ENCODE measurements at places on chromosomes 6 and 20.

GRCh38 chr6:36839749-36840431, 646 bp upstream of the CPNE5 start:
- DNase-seq: peak; percentile 37

- DNase-seq: no peak
Measured at GRCh38 chr6:51489133-51489532, 598.3 kb downstream of the PKHD1 start.

GRCh38 chr6:36848658-36849441, 9.6 kb upstream of the CPNE5 start:
- no peak for DNase-seq

DNA sequence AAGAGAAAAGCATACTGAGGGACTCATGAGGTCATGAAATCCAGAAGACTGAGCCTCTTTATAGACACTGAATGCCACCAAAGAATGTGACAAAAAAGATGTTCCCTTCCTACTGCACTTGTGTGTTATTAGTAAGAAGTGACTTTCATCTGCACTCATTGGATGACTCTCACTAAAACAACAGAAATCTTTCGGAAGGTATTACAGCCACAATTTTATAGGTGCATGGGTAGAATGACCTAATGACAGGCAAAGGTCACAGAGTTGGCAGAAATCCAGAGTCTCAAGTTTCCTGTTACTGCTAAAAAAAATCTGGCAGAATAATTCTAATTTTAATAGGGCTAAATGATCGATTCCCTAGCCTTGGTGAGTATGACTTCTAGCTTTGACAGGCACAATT, 13.3 kb downstream of the PKHD1 start:
- DNase-seq: no peak

DNA sequence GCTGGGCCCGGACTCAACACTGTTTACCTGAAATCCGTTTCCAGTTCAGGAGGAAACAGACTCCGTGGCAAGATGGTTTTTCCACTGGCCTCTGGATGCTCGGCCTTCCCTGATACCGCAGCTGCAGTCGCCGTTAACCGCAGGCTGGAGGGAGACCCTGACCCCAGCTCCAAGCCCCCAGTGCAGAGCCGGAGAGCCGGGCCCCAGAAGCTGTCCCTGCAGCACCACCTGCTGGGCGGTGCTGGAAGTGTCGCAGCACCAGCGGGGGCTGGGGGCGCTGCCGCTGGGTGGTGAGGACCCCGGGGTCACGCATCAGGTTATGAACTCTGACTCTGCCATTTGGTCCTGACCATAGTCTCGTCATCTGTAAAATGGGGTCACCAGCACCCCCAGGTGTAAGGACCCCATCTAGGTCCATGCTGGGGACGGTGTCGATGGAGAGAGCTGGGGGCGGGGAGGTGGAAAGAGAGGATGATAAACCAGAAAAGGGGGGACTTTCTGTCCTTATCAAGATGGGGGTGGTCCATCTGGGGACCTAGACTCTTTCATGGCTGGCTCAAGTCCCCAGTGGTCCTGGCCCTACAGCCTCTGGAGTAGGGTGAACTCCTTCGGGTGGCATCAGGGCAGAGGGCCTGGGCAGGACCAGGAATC, 20.8 kb upstream of the CHRNA4 start:
- peak; percentile 29 for DNase-seq

DNA sequence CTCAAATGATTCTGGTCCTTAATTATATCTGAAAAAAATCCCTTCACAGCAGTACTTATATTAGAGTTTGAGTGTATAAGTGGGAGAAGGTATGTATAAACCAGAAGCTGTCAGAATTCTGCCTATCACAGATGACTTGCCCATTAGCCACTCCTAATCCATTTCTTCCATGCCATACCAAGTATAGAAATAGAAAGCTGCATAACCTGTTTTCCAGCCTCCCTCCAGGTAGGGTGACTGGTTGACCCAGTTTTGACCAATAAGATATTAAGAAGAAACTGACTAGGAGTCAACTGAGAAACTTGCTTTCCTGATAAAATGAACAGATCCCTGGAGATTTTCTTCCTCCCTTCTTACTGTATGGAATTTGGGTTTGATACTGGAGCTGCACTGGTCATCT, 112.2 kb upstream of the GRIK2 start:
- DNase-seq: no peak

DNA sequence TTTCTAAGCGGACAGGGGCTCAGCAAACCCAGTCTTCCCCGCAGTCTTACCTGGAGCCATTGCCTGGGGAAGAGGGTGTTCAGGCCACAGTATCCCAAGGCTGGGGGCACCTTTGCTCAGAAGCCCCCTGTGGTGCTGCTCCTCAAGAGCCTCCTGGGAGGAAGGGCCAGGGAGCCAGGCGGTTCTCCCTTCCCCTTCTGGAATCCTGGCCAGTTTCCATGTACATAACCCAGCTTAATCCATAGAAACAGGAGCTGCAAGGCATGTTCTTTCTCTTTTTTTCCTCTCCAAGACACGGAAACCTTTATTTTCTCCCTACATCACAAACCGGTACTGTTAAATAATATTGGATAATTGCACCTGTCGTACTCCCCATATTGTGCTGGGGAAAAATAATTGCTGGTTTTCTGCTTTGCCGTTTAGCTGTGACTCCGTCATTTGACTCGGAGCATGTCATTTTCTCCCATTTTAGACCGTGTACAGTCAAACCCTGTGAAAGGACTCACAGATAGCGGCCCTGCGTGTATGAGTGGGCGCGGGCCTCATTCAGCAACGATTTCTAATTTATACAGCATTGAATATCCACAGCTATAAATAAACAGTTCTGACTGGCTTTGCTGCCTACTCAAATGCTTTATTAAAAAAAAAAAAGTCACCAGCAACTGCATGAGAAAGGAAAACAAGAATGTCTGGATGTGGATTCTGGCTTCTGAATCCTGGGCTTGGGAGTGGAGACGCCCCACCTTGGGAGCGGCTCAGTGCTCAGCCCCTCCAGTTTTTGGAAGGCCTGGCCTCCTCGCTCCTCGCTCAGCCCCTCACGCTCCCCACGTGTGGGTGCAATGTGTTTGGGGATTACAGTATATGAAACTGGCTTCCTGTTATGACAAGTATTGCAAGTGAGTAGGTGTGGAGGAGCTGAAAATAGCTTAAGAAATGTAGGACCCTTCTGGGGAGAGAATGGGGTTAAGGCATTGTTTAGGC, 67.3 kb downstream of the ADTRP start:
- DNase-seq: peak; percentile 36

GRCh38 chr6:38146021-38146733, 326.6 kb downstream of the ZFAND3 start:
- DNase-seq: no peak

GRCh38 chr20:10110151-10110550, 75.4 kb downstream of the ANKEF1 start:
- DNase-seq: no peak

GRCh38 chr6:36777801-36778200, 61.4 kb downstream of the CPNE5 start:
- no peak for DNase-seq

All from stimulated activated CD4-positive, alpha-beta T cell treated with anti-CD3 and anti-CD28 coated beads, Interleukin-1b, Interleukin-23, amount 100 ng/mL, for 4 hours (primary cell).